Esophagus muscularis mucosa (tissue), 4 donors: ENCODE measurements at places on chromosomes 3 and 15. TPM values are rescaled to one million over a fixed set of nuclear protein-coding genes. Genes with fewer than 3 reads are reported as not detected.

GRCh38 chr3:42110631-42111030, 19.5 kb downstream of the TRAK1 start:
- no peak for DNase-seq
- H3K27me3 ChIP-seq: no peaks in the 10 kb centered on the region
- H3K4me3 ChIP-seq: no peak overlapping the region
- H3K4me1 ChIP-seq: peaks cover 20% of the 10 kb centered on the region

Gene GABRR3
- not detected for total RNA-seq

Gene BFSP2
- not detected for total RNA-seq

DNA sequence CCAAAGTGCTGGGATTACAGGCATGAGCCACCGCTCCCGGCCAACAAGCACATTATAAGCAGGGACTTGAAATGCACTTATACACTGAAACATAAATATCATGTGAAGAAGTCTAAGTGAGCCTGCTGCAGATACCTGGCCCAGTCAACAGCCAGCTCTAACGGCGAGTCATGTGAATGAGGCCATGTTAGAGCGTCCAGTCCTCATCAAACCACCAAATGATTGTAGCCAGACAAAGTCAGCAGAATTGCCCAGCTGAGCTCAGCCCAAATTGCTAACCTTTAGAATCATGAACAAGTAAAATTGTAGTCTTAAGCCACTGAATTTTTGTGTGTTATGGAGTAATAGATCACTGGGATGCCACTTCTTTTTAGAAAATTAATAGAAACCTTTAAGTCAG, 37.8 kb upstream of the UACA start:
- DNase-seq: no peak
- H3K4me3 ChIP-seq: no peak overlapping the region
- H3K27me3 ChIP-seq: no peaks in the 10 kb centered on the region
- peaks cover 24% of the 10 kb centered on the region for H3K4me1 ChIP-seq
- H3K27ac ChIP-seq: peak overlapping the region; percentile 65

DNA sequence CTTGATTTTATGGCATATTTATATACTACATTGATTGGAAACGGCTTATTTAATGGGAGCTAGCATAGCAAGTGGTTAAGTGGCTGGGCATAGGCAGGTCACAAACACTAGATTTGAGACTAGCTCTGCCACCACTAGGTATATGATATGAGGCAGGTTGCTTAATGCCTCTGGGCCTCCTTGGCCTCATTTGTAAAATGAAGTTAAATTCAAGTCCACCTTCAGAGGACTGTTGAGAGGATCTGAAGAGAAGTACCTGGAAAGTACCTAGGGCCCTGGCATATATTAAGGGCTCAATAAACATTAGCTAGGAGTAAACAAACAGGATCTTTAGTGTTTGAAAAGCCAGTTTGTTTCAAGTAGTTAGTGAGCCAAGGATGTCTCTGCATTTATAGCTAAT, 166.4 kb upstream of the FEZF2 start:
- no peak overlapping the region for H3K27ac ChIP-seq
- H3K27me3 ChIP-seq: no peaks in the 10 kb centered on the region
- peak; percentile 17 for DNase-seq
- no peaks in the 10 kb centered on the region for H3K4me1 ChIP-seq
- H3K36me3 ChIP-seq: no peaks in the 10 kb centered on the region

DNA sequence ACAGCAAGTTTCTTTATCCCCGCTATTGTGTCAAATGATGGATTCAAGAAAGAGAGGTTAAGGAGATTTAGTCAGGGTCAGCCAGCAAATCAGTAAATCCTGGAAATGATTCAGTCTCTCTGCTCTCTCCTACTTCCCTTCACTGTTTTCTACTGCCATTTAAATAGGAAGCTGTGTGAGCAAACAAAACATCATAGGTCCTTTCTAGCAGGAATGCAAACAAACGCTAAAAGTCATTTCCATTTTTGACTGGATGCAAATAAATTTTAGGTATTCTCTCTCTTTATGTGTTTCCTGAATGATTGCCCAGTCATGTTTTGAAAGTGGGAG, 299.4 kb upstream of the RORA start:
- H3K4me1 ChIP-seq: no peaks in the 10 kb centered on the region
- DNase-seq: no peak
- no peak overlapping the region for H3K4me3 ChIP-seq
- H3K27me3 ChIP-seq: no peaks in the 10 kb centered on the region

GRCh38 chr15:67148196-67148701, 82.8 kb downstream of the SMAD3 start:
- DNase-seq: no peak
- H3K27me3 ChIP-seq: no peaks in the 10 kb centered on the region
- peak overlapping the region; percentile 87 for H3K27ac ChIP-seq
- peaks cover 80% of the 10 kb centered on the region for H3K4me1 ChIP-seq

Gene ZBTB47
- total RNA-seq: 137 TPM

DNA sequence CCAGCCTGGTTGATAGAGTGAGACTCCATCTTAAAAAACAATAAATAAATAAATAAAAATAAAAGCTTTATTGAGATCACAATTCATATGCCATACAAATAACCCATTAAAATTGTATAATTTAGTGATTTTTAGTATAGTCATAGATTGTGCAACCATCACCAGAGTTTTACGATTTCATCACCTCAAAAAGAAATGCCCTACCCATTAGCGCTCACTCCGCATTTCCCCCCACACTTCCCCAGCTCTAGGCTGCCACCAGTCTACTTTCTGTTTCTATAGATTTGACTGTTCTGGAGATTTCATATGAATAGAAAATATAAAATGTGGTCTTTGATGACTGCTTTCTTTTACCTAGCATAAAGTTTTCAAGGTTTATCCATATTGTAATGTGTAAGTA, 57.0 kb downstream of the ARHGEF26 start:
- no peak overlapping the region for H3K4me3 ChIP-seq
- H3K27me3 ChIP-seq: no peaks in the 10 kb centered on the region
- H3K4me1 ChIP-seq: peaks cover 4% of the 10 kb centered on the region
- DNase-seq: no peak
- no peaks in the 10 kb centered on the region for H3K36me3 ChIP-seq

- no peaks in the 10 kb centered on the region for H3K27me3 ChIP-seq
- no peak for DNase-seq
- H3K4me3 ChIP-seq: no peak overlapping the region
- peaks cover 33% of the 10 kb centered on the region for H3K4me1 ChIP-seq
Observed at GRCh38 chr15:36356978-36357601, 222.3 kb upstream of the CDIN1 start.
